ENCODE measurements at places on chromosomes 11 and 22.
A peak's percentile ranks its signal among the peaks of the same experiment; 100 is the strongest.

GRCh38 chr11:86749376-86749775, 51.0 kb upstream of the PRSS23 start:
- no peak for DNase-seq

GRCh38 chr11:21472261-21472660, 720.6 kb upstream of the ANO5 start:
- no peak for DNase-seq

- DNase-seq = no peak
Measured at GRCh38 chr11:8087185-8087584, 6.2 kb downstream of the TUB start.

GRCh38 chr22:47586038-47586437, 823.6 kb downstream of the TBC1D22A start:
- no peak for DNase-seq

- no peak for DNase-seq
Measured at GRCh38 chr22:48851933-48852549, 975.6 kb downstream of the BRD1 start.

- no peak for DNase-seq
Measured at GRCh38 chr11:70783356-70783755, 385.0 kb downstream of the CTTN start.

GRCh38 chr22:48331691-48332220, 1495.9 kb downstream of the BRD1 start:
- DNase-seq = no peak

DNA sequence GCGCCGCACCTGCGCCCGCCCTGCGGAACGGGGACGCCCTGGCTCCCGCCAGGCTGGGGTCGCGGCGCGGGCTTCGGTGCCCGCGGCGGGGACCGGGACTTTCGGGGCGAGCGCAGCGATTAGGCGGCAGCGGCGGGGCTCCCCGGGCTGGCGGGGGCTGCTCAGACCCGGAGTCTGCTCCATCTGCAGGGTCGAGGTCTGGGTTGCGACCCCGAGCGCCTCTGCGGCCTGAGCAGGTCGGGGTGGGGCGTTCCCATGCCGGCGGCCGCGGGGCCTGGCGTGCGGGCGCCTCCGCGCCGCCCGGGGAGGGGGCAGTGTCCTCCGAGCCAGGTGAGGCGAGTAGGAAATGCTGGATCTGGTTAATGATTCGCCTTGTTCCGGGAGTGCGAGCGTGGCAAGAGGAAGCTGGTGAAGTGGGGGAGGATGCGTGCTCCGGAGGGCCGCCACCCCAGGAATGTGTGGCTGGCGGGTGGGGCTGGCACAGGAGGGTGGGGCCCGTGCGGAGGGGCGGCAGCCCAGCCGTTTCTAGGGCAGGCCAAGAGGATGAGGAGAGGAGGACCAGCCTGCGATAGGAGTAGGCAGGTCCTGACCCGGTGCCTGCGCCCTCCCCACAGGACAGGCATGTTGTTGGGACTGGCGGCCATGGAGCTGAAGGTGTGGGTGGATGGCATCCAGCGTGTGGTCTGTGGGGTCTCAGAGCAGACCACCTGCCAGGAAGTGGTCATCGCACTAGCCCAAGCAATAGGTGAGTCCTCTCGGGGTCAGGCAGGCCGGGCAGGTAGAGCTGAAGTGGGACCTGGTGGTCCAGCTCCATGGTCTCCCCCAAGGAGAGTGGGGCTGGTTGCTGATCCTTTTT, 606 bp downstream of the RASSF7 start:
- no peak for DNase-seq

- DNase-seq = no peak
Measured at GRCh38 chr11:64670975-64671374, 52.0 kb downstream of the NRXN2 start.

GRCh38 chr11:68688881-68689280, 4.5 kb downstream of the GAL start:
- DNase-seq = no peak

DNA sequence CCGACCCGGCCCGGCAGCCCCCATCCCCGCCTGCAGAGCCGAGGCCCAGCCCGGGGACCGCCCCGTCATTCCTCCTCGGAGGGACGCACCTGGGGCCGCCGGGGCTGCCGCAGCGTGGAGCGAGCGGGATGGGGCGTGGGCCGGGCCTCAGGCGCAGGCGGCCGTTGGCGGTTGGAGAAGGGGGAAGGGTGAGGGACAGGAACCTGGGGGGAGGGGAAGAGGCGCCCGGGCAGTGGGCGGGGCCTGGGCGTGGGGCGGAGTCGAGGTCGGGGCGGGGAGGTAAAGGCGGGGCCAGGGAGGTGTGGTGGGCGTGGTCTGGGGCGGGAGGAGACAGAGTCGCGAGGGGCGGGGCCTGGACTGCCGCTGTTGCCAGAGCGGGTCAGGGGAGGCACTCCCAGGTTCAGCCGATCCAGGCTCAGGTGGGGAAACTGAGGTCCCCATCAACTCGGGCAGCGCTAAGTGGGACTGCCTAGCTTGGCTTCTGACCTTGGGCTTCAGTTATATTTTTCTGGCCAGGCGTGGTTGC, at the start of gene TESMIN:
Gene TESMIN (minus strand): TSS at position 190 of the 526 bp plus-strand sequence. CDS start 860 bp downstream, outside the sequence.
- peak; percentile 90 for DNase-seq

DNA sequence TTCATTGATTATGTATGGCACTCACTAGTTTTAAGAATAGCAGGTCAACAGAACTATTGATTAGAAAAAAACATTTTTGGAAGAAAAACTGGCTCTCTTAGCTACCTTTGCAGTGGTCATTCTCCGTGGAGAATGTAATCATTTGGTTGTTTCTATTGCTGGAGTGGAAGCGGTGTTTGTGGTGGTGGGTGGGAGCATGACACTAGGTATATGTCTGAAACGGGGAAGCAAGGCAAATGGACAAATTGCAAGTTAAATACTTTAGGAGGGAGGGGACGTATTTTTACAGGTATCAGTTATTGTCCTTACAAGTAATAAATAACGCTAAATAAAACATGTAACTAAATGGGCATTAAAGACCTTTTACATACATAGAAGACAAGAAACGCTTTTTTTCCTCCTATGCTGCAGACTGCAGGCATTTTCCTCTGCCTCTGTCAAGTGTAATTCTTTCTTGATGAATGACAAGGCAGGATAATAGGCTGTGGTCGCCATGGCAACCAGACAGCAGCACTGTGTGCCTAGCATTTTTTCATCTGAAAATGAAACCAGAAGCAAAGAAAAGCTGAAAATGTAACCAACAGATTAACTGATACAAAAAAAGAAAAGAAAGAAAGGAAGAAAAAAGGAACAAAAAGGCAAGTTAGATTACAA, 46.2 kb downstream of the BLID start:
- DNase-seq = no peak

DNA sequence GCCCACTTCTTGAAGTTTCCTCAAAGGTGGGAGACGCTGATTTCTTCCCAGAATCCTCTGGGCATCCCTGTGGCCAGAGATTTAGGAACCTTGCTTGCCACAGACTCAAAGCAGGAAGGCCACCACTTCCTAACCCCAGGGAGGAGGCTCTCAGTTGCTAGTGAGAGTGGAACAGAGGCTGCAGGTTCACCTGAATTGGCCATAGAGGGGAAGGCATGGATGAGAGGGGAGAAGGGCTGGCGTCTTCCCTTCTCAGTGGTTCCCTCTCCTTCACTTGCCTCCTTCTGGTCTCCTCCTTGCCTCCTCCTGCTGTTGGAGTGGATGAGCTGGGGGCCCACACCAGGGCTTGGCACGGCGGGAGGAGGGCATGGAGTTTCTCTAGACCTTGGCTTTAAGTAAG, 185.7 kb downstream of the ADAMTS15 start:
- no peak for DNase-seq

- no peak for DNase-seq
Measured at GRCh38 chr11:12540075-12540680, 134.0 kb upstream of the TEAD1 start.

GRCh38 chr11:92190535-92191206, 33.9 kb upstream of the FAT3 start:
- DNase-seq = no peak

- no peak for DNase-seq
Measured at GRCh38 chr11:92808022-92808421, 161.4 kb upstream of the MTNR1B start.

- DNase-seq = no peak
Measured at GRCh38 chr11:77387701-77388100, 86.2 kb downstream of the PAK1 start.

- DNase-seq = no peak
Measured at GRCh38 chr11:26137651-26138050, 194.3 kb upstream of the ANO3 start.

- DNase-seq = no peak
Measured at GRCh38 chr22:20211997-20212753, 55.9 kb downstream of the RTN4R start.

DNA sequence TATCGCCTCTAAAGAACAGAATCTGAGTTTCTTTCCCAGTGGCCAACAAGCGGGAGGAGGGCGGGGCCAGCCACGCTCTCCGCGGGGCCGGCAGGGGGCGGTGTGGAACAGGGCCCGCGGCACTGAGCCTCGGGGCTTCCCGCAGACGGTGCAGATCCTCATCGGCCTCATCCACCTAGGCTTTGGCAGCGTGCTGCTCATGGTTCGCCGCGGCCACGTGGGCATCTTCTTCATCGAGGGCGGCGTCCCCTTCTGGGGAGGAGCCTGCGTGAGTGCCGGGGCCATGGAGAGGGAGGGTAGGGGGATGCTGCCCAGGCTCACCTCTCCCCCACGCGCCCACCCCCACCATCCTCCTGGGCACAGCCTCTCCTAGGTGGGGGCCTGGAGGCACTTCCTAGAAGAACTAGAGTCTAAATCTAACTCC, 10.7 kb downstream of the MS4A15 start:
- no peak for DNase-seq

GRCh38 chr11:9103542-9104276, 12.3 kb upstream of the SCUBE2 start:
- DNase-seq = no peak

DNA sequence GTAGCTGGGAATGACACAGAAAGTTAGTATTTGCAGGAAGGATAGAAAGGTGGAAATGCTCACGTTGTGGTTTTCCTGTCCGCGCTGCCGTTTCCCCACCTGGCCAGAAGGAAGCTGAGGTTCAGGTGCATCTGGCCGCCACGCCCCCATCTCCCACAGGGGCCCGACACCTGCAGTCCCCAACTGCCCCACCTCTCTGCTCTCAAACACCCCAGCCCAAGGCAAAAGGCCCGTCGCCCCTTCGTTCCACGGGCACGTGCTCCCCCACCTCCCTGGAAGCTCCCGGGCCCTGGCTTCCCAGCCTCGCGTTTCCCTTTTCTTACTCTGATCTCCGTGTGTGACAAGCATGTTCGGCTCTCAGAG, 985.1 kb downstream of the BRD1 start:
- DNase-seq = no peak

DNA sequence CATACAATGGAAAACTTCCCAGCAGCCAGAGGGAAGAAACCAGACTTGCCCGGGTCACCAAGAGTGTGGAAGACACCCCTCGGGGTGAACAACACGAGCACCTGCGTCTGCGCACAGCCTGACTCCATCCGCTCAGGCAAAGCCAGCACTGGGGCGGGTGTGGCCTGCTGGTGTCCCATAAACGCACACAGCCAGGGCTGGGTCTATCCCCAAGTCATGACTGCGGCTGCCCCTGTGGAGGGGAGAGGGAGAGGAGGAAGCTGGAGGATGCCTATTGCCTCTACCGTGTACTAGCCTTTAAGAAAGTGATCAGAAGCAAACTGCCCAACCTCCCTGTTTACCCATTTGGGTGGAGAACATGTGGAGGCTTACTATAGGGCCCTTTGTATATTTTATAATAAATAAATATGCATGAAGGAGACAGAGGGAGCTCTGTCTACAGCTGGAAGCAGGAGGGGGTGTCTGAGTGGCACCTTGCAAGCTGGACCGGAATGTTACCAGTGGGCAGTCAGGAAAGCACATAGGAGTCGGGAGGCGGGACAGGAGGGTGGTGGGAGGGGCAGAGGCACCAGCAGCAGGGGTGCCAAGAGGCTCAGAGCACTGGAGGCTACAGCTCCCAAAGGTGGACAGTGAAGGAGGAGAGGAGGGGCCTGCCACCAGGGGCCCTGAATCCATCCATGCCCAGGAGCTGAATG, 79.6 kb downstream of the PHF21B start:
- no peak for DNase-seq

- DNase-seq = no peak
Measured at GRCh38 chr11:129611661-129612446, 203.8 kb upstream of the TMEM45B start.

GRCh38 chr11:70786021-70786665, 387.8 kb downstream of the CTTN start:
- no peak for DNase-seq

- no peak for DNase-seq
Measured at GRCh38 chr22:22756109-22756508, 111.7 kb downstream of the GGTLC2 start.

DNA sequence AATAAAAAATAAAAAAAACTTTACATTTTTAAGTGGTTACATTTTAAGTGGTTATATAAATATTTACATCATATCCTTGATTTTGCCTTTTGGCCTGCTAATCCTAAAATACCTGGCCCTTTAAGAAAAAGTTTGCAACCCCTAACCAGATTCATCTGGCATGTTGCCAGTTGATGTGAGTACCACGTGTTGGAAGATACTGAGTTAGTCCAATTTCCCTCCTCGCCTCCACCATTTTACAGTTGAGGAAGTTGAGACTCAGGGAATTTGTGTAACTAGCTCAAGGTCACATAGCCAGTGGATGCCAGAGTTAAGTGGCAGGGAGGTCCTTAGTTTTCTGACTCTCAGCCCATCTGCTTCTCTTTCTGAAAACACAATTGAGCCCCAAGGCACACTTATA, 5.1 kb downstream of the ELF5 start:
- DNase-seq = no peak

GRCh38 chr11:56905936-56906335, 82.8 kb upstream of the OR5AK2 start:
- no peak for DNase-seq

GRCh38 chr22:41820447-41820846, 12.5 kb upstream of the SREBF2 start:
- DNase-seq = no peak

- no peak for DNase-seq
Measured at GRCh38 chr11:44223238-44223637, 86.7 kb downstream of the ALX4 start.

DNA sequence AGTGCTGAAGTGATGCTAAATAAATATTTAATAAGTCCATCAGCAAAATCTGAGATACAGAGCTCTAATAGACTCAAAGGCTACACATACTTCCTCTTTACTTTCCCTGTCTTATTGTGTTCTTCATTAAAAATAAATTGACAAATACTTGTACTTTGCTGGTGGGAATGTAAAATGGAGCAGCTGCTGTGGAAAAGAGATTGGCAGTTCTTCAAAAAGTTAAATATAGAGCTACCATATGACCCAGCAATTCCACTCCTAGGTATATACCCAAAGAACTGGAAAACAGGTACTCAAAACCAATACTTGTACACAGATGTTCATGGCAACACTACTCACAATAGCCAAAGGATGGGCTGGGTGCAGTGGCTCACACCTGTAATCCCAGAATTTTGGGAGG, 76.0 kb downstream of the RBFOX2 start:
- DNase-seq = no peak

GRCh38 chr11:70568035-70568813, 169.9 kb downstream of the CTTN start:
- DNase-seq = no peak

GRCh38 chr11:14774721-14775120, 117.3 kb downstream of the CYP2R1 start:
- no peak for DNase-seq
